ENCODE measurements at places on chromosomes 3 and 15.

GRCh38 chr3:135800071-135800549, 165.4 kb upstream of the PPP2R3A start:
- DNase-seq: no peak

GRCh38 chr3:51539291-51539941, 897 bp downstream of the RAD54L2 start:
- no peak for DNase-seq

DNA sequence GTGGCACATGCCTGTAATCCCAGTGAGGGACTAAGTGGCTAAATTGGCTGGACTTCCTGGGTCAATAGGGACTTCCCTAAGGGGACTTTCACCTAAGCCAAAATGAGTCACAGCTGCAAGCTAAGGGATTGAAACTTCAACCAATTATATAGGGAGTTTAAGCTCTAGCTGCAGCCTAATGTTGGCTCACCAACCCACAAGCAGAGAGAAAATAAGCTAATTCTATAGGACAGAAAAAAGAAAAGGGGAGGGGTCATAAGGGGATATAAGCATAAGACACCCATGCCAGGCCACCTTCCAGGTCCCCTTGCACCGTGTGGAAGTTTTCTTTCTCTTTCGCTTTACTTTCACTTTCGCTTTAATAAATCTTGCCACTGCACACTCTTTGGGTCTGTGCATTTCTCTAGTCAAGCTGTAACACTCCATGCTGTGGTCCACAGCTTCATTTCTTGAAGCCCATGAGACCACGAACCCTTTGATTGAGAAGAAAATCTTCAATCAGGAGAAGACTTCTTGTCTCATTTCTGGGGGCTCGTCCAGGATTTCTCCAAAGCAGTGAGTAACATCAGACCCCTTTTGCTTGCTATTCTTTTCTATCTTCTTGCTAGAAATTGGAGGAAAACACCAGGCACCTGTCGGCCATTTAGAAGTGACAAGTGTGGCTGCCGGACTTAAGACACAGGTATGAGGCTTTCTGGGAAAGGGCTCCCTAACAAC, 192.3 kb downstream of the IGSF11 start:
- DNase-seq: peak; percentile 8

DNA sequence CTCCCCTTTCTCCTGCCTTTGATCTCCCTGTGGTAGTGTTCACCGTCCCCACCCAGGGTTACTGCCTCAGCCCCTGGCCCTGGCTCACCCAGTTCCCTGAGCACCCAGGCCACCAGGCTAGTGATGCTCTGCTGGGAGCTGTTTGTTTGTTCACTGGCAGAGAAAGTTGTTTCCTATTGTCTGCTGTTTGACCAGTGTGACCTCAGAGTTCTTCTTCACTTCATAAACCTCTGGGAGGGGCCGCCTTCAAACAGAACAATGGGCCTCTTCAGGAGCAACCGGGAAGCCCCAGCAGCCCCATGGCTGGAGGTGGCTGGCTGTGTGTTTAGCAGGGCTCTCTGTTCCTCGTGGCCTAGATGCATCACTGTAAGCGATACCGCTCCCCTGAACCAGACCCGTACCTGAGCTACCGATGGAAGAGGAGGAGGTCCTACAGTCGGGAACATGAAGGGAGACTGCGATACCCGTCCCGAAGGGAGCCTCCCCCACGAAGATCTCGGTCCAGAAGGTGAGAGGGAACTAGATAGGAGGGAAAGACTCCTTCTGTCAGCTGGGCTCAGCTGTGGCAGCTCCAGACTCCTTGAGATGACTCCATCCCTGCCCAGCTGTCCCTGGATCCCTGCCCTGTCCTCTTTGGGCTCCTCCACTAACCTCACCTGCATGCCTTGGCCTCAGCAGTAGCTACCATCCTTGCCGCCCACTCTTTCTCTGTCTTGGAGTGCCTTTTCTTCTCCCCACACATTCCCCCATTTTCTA, 3.4 kb downstream of the CLK3 start:
- no peak for DNase-seq

DNA sequence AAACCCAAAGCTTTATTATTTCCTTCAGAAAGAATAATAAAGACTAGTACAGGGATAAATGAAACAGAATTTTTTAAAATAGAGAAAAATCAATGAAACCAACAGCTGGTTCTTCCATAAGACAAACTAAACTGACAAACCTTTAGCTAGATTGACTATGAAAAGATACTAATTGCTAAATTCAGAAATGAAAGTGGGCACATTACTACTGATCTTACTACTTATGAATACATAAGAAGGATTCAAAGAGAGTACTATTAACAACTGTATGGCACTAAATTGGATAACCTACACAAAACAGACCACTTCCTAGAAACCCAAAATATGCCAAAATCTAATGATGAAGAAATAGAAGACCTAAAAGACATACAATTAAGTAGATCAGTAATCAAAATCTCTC, 278.2 kb downstream of the ISL2 start:
- no peak for DNase-seq

GRCh38 chr3:17840651-17841050, 98.2 kb upstream of the TBC1D5 start:
- no peak for DNase-seq

DNA sequence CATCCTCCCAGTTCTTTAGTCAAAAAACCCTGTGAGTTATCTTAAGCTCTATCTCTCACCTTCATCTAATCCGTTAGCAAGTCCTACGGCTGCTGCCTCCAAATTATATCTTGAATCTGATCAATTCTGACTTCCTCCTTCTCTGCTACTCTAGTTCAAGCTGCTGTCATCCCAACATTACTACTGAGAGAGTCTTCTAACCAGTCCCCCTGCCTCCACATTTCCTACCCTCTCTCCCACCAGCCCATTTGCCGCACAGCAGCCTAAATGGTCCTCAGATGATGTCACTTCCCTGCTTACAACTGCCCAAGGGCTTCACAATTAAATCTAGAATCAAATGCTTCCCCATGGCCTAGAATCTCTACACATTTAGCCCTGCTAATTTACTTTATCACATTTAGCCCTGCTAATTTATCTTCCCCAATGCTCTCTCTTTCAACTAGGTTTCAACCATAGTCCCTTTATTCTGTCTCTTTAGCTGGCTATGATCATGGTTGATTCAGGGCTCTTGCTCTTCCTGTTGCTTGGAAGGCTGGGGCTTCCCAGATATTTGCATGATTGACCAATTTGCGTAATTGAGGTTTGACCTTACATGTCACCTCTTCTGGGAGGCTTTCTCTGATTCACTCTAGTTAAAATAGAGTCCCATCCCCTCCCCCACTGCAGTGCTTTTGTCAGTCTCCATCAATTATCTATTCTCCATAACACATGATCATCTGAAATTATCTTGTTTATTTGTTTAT, 11.0 kb upstream of the ARL14 start:
- no peak for DNase-seq

- no peak for DNase-seq
Measured at GRCh38 chr3:105811518-105812193, 57.2 kb downstream of the CBLB start.

- no peak for DNase-seq
Measured at GRCh38 chr15:81195339-81195864, 1.3 kb upstream of the IL16 start.

- no peak for DNase-seq
Measured at GRCh38 chr3:112687616-112688015, 46.7 kb upstream of the CCDC80 start.

DNA sequence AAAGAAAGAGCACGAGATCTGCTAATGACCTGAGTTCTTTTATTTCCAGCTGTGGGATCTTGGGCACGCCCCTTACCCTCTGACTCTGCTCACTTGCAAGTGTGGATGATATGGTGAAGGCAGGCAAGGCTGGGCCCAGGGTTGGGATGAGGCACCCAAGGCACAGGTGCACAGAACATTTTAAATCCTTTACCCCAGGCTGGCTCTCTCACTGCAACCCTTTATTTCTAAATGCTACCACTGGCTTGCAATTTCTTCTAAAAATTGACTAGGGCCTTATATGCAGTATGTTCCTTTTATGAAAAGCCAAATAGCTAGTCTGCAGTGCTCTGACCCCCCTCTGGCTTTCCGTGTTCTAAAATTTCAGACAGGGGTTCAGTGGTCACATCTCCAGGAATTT, 237.7 kb downstream of the VPS13C start:
- DNase-seq: no peak

GRCh38 chr3:50369012-50369670, 9.8 kb upstream of the TMEM115 start:
- DNase-seq: no peak

DNA sequence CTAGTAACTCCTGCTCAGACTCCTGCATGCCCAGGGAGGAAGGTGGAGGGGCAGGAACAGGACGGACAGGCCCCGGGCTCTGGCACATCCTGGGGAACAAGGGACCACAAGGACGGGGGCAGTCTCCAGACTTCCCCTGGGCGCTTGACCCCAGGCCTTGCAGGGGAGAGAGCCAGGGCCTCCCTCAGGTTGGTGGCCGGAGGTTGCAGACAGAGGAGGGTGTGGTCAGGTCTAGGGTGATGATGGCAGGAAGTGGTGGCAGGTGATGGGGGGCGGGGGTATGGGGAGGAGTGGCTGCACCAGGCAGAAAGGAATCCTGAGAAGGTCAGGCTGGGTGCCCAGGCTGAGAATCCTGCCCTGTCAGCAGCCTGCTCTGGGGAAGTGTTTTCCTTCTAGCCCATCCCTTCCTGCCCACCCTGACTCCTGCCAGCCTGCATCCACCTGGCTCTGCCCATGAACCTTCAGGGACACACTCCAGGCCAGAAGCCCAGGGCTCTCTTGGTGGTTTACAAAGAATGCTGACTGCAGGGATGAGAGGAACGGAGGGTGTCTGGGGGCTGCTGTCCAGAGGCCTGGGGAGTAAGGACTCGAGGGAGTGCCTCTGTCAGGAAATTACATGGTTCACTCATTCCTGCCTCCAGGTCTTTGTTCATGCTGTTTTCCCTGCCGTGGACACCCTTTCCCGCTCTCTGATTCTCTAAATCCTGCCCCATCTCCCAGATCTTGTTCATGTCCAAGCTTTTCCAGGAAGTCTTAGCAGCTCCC, 15.8 kb downstream of the LOXL1 start:
- no peak for DNase-seq

DNA sequence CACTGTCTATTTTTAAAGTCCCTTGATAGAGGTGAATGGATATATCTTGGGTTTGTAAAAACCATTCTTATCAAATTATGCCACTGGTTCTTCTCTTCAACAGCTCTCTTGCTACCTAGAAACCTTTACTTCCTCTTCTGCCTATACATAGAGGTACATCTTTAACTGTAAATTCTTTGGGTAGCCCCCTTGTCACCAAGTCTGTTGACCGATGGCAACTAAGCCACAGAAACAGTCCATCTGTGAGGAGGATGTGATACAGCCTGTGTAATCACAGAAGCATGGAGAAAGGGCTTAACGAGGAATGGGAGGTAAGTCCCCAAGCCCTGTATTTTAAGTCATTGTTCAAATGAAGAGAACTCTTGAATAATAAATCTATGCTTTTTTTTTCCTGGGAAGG, 246.5 kb upstream of the MDFIC2 start:
- no peak for DNase-seq

DNA sequence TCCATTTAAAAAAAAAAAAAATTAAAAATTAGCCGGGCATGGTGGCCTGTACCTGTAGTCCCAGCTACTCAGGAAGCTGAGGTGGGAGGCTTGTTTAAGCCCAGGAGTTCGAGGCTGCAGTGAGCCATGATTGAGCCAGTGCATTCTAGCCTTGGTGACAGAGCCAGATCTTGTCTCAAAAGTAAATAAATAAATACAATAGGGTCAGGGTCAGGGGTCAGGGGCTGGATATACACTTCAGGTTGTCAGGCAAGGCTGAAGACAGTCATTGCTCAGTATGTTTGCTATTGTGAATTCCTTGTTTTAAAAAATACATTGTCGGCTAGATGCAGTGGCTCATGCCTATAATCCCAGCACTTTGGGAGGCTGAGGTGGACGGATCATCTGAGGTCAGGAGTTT, 8.1 kb upstream of the TKT start:
- DNase-seq: no peak

DNA sequence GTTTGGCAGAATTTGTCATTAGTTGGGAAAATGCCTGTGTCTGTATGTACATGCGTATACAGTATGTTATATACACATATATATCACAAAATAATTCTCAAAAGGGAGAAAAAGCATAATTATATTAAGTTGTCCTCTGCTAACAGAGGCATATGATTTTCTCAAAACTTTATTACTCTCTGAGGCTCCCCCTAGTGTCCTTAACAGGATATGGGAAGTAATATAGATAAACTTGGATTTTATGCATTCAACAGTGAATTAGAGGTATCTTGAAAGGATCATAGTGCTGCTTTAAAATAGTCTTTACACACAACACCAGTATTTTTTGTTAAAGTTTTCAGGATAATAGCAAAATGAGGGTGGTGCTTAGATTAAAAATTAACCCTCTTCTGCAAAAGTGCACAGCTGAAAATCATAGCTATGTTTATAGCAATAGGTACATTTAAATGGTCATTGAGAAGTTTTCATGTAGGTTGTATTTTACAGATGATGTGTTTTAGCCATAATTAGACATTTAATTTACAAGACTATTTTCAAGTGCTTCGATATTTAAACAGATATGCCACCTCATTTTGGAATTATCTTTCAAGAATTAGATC, 454.0 kb upstream of the ROBO2 start:
- no peak for DNase-seq

DNA sequence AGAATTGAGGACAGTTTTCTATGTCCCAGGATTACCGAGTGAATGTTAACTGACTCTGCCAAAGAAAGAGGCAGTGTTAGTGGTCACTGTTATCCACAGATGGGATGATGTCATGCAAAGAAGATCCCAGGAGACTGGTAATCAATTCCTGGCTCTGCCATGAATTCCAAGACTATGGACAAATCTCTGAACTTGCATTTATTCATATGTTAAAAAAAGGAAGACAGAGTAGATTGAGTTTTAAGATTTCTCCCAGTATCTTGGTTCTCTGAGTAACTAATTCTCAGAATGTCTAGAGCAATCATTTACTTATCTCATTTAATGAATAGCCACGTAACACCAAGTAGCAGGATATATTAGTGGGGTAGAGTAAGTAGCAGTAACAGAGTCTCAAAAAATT, 11.5 kb upstream of the MAP3K13 start:
- no peak for DNase-seq

- DNase-seq: no peak
Measured at GRCh38 chr15:80898040-80898439, 91.6 kb downstream of the MESD start.

- DNase-seq: no peak
Measured at GRCh38 chr3:142226474-142226873, 1.1 kb upstream of the GK5 start.

DNA sequence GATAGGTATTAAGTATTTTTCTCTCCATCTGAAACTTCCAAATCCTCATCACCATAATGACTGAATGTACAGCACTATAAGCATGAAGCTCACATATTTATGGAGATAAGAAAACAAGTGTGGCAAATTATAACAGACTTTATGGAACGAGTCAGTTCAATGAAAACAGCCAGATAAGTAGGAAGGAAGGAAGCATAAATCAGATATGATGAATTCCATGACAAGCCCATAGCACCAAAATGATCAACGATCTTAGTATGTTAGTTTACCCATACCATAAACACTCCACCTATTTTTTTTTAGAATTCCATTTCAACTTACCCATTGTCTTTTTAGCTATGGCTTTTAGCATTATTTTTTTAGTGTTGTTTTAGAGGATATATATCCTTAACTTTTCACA, 169.5 kb downstream of the TNIK start:
- no peak for DNase-seq

All from NCI-H1105 (cell line).